NCI-H460 (cell line): ENCODE measurements at places on chromosomes 3 and 15.

DNA sequence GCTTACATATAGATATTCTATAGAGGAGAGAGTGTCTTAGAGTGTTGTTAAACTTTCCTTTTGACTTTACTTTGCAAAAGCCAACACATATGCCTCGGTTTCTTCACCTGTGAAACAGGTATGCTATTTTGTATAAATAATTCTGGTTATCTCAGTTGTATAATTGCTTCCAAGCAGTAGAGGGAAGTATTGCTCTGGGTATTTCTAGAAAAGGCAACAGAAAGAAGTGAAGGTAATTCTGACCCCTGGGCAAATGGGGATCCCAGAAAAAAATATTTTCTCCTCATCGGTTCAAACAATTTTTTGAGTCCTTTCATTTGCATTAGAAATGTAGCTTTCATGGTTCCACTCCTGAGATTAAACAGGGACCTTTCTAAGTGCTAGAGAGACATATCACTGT is 216.5 kb upstream of the SEMA6D start:
- DNase-seq: no peak

DNA sequence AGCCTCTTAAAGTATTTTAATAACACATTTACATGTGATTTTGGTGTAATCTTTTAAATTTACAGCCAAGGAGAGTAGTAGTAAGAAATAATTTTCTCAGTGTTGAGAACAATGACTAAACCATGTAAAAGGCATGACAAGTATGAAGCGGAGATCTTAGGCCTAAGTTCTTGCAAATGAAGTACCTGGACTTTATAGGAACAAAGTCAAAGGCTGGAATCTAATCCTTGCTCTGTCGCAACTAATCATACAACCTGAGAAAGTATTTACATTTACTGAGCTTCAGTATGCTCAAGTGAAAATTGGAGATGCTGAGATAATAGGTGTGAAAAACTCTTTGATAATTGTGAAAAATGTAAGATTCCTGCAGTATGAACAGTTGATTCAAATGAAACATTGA is 86.4 kb upstream of the VGLL3 start:
- no peak for DNase-seq

DNA sequence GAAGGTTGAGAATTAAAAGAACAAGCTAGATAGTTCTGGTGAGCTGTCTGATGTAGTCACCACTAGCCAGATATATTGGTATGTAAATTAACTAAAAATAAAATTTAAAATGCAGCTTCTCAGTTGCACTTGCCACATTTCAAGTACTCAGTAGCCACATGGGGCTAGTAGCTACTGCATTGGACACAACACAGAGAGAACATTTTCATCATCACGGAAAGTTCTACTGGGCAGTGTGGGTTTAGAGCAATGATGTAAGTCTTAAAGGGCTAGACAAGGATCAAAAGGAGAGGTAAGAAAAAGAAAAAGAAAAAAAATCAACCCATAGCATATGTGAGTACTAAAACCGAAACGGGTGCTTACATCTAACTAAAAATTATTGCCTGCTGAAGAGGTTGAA is 282.4 kb upstream of the LRRFIP2 start:
- DNase-seq: no peak

DNA sequence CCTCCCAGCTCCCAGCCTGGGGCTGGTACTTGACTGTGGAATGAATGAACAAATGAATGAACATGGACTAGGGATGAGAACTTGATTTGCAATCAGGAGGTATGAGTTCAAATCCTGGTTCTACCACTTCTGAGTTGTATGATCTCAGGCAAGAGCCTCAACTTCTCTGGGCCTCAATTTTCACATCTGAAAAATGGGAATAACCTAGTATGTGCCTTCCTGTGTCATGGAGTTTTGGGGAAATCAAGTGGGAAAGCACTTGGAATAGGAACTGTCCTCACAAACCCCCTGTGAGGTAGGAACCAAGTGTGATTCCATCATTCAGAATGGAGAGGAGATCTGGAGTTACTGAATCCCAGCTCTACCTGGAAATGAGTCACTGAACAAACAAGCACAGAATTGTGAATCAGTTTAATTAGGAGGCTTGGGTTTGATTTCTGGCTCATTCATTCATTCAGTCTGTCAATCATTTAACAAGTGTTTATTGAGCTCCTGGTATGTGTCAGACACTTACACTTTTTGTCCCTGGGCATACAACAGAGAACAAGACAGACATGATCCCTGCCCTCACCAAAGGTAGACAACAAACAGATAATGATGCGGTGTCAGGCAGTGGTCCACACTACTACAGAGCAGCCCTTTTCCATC is 29.7 kb downstream of the DNASE1L3 start:
- DNase-seq: no peak

- DNase-seq: no peak
These were observed 77.6 kb downstream of the SSR3 start for GRCh38 chr3:156477323-156477722.

- DNase-seq: no peak
These were observed 21.9 kb downstream of the FEM1B start for GRCh38 chr15:68299436-68299835.

GRCh38 chr3:32423956-32424557 is 32.4 kb downstream of the CMTM7 start:
- no peak for DNase-seq

DNA sequence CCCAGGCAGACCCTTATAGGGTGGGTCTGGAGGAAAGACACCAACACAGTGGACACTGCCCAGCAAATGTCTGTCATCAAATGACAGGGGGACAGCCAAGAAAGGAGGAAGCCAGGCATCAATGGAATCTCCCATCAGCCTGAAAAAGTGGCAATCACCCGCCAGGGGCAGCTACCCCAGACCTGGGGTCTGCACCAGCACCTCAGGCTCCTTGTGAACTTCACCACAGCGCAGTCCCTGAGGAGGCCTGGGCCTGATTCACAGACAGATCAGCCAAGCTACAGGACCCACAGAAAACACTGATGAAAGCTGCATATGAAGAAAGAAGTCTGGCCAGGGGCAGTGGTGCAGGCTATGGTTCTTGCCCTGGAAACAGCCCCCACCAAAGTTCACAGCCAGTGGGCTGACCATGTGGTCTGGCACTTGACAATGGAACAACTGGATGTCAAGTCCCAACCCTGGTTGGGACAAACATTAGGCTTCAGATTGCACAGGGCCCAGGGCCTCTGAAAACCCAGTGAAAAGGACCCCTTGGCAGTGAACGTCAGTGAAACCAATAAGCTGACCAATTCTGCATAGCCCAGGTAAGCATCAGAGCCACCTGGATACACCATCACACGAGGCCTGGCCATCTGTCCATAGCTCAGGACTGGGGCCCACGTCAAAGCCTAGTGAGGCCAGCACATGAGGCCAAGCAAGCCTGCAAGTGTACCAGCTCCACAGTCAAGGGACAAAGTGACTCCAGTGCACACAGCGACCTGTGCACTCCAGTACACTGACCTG is 29.1 kb downstream of the ALS2CL start:
- DNase-seq: no peak

DNA sequence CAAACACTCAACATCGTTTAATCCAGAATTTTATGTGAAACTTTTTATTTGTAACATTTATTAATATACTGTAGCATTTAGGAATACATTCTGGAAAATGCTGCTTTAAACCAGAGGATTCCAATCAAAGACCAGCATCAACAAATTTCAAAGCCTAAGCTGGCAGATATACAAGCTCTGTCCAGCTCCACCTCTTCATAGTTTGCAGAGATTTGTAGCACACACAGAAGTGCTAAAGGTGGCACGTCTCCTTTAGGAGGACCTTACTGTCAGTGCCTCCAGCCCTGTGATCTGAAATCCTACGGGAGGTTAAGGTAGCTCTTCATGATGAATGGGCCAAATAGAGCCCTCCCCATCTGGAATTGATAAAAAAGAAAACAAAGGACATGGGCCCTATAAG is 329.7 kb upstream of the NECTIN3 start:
- no peak for DNase-seq

DNA sequence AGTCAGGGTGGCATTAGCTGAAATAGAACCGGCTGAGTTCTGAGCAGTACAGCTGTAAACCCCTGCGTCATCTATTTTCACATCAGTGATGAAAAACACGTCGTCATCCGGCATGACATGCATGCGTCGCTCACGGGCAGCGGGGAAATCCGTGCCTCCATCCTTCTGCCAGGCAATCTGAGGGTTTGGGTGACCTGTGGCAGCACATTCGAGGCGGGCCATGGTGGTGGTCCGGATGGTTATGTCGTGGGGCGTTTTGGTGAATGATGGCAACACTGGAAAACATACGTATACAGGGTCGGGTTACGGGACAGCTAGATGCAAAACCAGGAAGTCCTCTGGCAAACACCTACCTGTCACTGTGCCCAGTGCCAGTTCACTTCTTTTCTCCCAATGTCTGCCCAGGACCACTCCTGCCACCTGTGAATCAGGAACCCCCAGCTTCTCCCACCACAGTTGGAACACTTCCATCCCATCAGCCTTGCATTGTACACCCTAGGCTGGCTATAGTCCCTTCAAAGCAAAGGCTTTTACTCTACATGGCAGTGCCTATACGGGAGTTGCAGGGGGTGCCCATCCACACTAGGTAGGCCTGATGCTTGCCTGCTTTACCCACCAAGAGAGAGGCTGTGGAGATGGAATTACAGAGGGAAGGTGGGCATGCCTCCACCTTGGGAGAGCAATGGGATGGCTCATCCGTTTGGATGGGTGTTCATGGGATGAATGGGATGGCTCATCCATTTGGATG is 116.7 kb downstream of the LRIG1 start:
- no peak for DNase-seq

DNA sequence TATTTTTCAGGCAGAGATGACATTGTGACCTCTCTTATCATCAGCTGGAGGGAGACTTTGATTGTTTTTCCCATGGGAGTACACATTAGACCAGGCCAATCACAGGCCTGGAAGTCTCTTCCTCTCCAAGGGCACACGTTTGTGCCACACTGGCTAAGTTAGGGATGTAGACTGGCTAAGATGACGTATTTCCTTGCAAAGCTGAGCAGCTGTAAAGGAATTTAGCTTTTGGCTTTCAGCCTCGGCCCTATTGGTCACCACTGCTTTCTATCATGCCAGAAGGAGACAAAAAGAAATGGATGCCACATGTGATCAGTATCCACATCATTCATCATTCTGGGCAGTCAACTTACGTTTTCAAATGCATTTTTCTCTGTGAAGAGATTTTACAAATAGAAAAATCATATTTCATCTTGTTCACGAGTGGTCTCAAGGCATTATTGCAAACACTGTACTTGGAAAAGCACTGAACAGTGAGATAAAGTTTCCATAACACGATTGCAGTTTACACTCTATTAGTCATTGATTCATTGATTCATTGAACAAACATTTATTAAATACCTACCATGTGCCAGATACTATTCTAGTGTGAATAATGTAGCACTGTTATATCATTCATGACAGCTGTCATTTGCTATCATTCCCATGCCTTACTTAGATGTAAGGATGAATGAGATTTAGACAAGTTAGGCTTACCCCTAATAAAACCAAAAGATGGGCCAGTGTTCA is 27.0 kb upstream of the RNF7 start:
- DNase-seq: no peak

- no peak for DNase-seq
These were observed 116.2 kb downstream of the TCF12 start for GRCh38 chr15:57034613-57035012.

GRCh38 chr15:66424963-66425612 is 38.4 kb downstream of the MAP2K1 start:
- DNase-seq: no peak

DNA sequence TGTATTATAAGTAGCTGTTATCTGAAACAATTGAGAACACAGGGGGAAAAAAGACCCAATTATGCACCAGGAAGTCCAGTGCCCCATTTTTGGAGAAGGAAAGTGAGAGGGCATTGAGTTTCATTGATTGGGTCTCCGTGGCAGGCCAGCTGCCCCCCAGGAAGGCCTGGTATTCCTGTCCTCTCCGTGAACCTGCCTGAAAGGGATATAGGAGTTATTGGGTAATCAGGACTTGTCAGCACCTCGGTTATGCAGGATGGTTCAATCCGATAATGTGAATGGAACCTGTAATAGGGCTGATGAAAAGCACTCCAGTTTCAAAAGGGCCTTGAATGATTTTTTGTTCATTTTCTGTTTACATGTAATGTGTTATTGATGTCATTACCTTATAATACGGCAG is 122.0 kb upstream of the RARB start:
- DNase-seq: no peak

DNA sequence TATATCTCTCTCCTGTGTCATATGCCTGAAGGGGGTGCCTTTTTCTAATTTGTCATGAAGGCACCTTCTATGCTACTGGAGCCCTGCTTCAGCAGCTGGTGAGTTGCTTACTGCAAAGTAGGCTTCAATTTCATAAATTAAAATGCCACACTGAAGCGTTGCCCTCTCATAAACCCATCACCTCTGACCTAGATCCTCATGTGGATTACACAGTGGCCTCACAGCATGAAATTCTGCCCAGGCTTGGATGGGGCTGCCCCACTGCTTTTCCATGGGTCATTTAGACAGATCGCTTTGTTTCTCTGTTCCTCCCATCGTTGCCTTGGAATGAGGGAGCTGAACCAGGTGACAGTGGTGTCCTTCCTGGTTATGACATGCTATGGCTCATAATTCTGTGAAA is 131.2 kb downstream of the RPL22L1 start:
- no peak for DNase-seq

GRCh38 chr3:189586941-189587663 is 44.1 kb upstream of the TP63 start:
- DNase-seq: no peak

GRCh38 chr15:34725556-34725955 is 29.2 kb downstream of the GJD2 start:
- no peak for DNase-seq

DNA sequence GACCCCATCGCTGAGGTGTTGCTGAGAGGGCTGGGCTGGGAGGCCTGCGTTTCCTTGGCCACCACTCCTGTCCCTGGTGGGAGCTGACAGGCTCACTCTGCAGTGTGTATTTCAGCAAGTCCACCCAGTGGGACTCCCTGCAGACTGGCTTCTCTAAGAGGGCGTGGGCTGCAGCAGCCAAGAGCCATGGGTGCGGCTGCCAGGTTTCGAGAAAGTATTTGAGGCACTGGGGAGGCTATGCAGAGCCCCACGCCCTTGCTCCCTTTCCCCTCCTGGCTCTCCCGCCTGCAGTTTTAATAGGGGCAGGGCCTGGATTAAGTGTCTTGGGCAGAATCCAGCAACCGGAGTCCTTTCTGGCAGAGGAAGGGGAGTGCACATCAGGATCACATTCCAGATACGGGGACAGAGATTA is 242.1 kb downstream of the THSD4 start:
- DNase-seq: no peak

GRCh38 chr3:114582929-114583328 is 289.1 kb downstream of the TIGIT start:
- DNase-seq: no peak

DNA sequence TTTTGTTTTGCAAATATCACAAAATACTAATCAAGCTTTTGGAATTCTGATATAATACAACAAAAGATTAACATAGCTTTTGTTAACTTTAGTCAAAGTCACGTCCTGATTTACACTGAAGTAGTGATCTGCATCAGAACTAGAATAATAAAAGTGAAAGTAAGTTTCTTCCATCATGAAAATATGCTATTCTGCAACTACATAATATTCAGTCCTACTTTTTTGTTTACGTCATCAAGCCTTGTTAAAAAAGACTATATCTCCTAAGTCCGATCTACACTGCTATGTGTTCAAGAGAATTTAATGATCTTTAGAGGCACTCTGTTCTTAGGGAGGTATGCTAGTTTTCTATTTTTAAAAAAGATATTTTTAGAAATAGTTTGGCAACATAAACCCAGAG is 330.1 kb downstream of the ARPP21 start:
- no peak for DNase-seq
